ENCODE measurements at places on chromosomes 2 and 18.

DNA sequence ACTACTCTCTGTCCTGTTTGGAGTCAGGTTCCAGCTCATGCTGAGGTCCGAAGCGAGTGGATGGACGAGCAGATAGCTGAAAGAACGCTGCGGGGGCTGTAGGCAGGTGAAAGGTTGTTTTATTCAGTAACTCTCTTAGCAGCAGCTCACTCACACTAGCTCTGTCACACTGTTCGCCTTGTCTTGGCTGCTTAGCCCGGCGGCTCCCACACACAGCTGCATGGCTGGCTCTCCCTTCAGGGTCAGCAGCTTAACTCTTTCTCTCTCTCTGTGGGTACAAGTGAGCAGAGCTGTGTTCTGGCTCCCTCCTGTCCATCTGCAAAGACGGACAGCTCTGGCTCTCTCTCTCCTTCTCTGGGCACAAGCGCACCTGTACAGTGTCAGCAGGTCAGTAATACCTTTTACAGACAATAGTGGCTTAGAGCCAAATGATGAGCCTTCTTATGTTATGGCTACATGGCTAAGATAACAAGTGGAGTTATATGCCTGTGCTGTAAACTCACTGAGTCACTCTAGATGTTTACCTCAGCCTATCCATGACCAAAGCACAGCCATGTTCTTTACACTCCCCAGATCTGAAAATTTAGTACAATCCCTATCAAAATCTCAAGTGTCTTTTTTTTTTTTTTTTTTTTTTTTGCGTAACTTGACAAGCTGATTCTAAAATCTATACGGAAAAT is 149.3 kb downstream of the GALNT1 start:
- no peak for DNase-seq

GRCh38 chr18:31048216-31048615 is 5.7 kb upstream of the DSC3 start:
- DNase-seq = no peak

DNA sequence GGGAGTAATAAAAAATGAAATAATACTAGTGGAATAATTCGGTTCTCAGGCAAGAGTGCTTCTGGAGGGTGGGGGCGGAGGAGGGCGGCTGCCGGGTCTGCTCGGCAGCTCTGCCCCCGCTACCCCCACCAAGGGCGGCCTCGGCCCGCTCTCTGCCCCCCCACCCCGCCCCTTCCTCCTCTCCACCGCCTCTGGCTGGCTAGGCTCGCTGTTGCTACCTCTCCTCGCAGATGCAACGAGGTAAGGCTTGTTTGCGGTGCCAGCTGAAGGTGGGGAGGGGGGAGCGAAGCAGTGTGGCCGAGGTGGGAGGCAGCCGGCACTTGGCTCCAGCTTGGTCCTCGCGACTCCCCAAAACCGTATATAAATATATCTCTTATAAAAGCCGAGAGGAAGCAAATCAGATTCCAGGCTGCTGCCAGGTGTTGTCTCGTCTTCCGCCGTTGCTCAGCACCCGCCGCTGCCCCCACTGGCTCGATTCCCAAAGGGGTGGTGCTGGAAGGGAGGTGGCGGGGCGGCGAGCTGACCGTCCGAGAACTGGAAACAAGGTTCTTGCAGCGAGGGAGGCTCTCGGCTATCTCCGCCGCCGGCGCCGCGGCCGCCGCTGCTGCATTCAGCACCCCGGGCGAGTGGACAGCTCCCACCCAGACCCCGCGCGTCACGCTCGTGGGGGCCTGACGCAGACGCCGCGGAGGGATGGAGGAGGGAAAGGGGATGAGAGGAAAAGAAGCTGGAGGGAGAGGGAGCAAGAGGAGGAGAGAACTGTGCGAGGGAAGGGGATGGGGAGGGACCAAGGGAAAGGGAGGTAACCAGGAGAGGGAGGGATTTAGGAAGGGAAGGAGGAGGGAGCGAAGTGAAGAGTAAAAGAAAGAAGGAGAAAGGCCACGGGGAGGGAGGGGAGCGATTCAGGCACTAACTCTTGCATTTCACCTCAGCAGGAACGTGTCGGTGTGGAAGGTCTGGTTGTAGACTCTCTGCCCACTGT is at the start of gene MARCHF4:
TSS of gene MARCHF4 (minus strand) at position 763 of the 982 bp plus-strand sequence. CDS start 2,223 bp downstream, outside the sequence.
- no peak for DNase-seq

DNA sequence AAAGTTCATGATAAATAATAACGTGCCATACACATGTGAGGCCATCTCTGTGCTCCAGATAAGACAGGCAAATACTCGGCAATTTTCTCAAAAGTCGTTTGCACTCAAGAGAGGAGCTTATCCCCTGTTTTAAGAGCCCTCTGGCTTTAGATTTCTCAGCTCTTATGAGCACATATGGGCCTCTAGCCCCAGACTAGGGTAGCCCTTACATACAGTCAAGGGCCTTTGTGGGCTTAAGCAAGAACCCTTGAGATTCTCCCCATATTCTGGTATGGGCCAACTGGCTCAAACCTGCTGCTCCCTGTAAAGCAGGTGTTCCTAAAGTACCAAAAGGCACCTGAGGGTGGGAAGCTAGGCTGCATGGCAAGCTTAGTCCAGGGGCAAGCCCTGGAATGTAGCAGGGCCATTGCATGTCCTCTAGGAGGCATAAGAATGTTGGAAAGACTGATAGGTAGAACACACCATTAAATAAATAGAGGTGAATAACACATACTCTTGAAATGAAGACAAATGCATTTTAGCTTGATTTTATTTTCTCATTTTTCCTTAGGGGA is 66.1 kb downstream of the FASTKD2 start:
- no peak for DNase-seq

GRCh38 chr2:16321872-16322271 is 343.8 kb downstream of the CYRIA start:
- no peak for DNase-seq

DNA sequence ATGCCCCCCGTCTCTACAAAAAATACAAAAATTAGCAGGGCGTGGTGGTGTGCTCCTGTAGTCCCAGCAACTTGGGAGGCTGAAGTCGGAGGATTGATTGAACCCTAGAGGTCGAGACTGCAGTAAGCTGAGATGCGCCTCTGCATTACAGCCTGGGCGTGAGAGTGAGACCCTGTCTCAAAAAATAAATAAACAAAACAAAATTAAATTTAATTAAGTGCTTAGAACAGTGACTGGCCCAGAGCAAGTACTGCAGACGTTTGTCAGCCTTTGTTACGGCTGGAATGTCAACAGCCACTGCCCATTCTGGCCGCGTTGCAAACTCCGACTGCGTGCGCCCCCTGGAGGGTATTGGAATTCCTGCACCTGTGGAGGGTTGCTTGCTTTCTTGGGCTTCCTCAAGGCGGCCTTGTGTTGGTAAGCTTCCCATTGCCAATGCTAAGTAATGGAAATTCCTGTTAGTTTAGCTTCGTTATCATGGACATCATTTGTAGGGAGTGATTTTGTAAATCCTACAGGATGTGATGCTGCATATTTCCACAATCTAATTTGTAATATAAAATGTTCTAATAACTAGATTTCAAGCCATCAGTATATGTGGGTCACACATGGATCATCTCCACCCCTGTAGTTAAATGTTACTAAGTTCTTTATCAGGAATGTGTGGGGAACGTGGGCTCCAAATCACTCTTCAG is 15.9 kb upstream of the ATP6V1B1 start:
- no peak for DNase-seq

GRCh38 chr18:13378150-13378549 is 159.6 kb downstream of the LDLRAD4 start:
- no peak for DNase-seq

- no peak for DNase-seq
These were observed 63.7 kb upstream of the CCBE1 start for GRCh38 chr18:59760619-59761600.

DNA sequence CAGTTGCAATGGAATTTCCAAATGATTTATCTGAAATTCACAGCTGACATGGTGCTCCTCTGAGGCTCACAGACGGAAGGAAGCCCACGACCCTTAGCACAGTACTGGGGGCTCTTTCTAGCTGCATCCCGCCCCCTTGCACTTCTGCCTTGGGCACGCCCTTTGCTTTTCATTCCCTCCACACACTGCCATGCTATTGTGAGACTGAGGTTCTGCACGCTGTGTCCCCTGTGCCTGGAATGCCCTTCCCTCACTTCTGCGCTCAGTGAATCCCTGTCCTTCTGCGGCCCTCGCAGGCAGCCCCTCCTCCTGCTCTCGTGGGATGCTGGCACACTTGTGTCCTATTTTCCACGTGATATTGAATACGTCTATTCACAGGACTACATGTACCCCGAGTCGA is 135.4 kb upstream of the TTC39C start:
- DNase-seq = no peak

DNA sequence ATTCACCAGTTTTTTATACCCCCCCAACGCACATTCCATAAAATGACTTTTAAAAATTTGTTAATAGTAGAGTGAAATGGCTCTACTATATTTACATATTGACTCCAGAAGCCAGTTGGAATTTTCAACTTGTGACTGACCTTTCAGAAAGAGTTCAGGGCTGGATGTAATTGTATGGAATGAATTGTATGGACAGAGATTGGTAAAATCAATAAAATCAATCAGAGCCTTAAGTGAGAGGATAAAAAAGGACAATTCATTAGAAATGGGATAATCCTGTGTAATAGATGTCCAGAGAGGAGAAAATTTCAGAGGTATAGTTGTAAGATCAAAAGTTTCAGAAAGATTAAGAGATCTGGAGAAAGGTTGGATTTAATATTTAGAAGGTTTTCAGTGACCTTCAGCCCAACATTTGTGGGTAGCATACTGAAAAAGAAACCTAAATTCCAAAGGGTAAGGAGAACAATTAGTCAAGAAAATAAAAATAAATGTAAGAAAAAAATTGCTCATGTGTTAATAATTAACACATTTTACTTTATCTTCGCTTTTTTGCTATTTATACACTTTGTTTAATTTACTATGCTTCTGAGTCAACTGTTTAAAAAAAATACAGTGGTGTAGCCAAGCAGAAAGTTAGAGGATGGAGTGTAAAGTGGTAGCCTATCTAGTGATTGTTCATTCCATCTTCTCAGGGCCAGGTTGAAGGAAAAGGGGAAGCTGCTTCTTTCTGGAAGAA is 385.4 kb upstream of the TMEFF2 start:
- DNase-seq = no peak

DNA sequence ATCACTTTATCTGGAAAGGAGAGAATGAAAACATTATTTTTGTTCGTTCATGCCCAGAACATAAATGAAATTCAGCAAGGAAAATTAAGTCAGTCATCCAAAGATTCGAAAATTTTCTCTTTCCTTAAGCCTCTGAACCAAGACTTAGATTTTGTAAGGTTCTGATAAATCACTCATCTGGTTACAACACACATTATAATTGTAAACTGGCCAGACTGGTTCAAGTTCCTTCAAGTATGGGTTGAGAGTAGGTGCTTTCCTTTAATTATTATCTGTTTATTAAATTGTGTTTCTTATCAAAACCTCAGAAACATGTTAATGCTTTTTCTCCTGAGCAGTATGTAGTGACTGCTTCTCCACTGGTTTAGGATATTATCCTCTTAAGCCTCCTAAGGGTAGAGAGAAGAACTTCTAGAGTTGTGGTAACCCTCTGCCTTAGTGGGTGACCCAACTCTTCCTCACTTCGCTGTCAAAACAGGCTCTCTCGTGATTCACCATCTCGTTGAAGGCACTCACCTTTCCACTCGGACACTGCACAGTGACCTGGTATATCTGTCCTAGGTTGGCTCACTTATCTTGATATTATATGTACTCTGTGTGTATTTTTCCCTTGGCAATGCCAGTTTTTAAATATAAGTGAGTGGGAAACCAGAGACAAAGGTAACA is 325.9 kb downstream of the PAX3 start:
- no peak for DNase-seq

GRCh38 chr2:36596397-36596796 is 1.6 kb downstream of the FEZ2 start:
- no peak for DNase-seq

DNA sequence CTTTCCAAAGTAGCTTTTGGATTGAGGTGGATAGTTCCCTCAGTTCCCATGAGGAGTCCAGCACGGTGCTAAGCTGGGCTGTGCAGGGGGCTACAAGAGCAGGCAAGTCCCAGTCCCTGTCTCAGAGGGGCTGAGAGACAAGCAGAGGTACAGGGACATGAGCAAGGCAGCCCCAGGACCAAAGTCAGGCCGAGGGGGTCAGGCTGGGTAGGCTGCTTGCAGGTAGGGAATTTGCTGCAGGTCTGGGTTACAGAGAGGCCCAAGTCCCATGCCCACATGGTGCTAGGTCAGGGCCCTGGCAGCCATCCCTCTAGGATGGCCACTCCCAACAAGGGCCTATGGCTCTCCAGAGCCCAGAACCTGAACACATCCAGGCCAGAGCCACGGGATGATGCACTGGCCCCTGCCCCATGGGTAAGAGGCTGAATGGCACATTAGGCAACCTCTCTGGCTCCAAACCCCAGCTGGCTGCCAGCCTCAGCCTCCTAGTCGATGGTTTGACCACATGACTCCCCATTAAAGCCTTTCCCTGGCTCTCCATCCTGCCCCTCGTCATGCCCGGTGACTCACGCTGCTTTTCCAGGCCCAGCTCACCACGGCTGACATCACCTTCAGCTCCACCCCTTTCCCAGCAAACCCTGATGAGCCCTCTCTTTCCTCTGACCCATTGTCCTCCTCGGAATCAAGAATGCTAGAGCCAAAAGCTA is 83.7 kb downstream of the SDC1 start:
- no peak for DNase-seq

DNA sequence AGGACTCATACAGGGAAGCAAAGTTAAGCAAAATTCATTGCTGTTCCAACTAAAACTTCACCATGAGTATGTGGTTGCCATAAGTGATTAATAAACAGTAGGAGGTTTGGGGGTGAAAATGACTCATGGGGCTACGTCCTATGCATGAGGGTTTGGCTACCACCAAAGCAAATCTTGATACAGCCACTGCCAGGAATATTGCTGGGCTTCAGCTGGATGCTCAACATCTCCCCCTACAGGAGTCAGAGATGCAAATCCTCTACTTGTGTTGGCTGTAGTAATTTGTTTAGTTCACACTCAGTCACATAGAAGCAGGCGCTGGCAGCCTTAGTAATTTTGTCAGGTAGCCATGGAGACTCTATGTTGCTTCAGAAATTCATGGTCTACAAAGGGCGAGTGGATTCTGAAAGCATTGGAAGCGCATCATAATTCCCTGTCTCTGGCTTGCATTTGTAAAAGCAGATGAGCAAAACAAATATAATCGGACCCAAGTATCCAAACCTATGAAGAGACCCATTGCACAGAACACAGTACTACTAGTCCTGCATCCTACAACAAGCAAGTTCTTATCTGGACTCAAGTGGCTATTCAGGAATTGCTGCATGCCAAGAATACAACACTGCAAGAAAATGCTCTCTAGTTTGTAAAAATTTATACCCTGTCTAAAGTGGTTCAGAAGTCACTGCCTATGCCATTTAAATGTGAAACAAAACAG is 76.0 kb downstream of the CD28 start:
- peak; percentile 9 for DNase-seq

- no peak for DNase-seq
These were observed 523.5 kb downstream of the LRRTM4 start for GRCh38 chr2:76998704-76999103.
